ENCODE measurements at places on chromosomes 16 and 17. TPM values are rescaled to one million over a fixed set of nuclear protein-coding genes. Genes with fewer than 3 reads are reported as not detected.
A peak's percentile ranks its signal among the peaks of the same experiment; 100 is the strongest.

DNA sequence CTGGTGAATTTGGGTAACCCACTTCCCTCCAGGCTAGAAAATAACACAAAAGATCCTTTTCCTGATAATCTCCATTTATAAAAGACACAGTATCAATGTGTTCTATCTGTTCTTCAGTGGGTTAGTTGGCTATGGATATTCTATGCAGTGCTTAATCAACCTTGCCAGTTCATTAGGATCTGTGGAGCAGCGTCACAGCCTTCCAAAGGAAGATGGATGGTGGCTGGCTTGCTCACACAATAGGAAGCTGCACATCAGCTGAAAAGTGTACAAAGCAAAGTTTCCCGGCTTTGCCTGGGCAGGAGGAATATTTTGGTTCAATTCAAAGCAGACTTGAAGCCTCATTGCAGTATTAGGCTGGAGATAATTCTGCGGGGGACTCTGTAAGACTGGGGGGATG is 70.3 kb upstream of the CA10 start:
- H3K27ac ChIP-seq, result no peak overlapping the region
- H3K27me3 ChIP-seq, result no peaks in the 10 kb centered on the region
- no peak for DNase-seq

DNA sequence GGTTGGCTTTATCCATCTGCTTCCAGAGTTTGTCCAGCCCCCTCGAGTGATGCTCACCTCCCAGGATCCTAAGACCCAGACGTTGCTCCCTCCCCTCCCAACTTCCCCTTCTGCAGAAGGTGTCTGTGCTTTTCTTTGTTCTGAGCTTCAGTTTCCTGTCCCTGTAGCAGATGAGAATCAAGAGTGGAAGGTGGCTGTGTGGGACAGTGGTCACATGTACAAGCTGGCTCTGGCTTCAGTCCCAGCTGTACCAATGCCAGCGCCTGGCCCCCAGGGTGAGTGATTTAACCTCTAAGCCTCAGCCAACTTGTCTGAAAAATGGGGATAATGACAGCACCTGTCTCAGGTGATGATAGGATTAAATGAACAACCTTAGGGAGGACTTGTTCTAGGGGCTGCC is 7.7 kb downstream of the PRR15L start:
- peak overlapping the region; percentile 74 for H3K27ac ChIP-seq
- peaks cover 32% of the 10 kb centered on the region for H3K4me1 ChIP-seq
- H3K27me3 ChIP-seq, result no peaks in the 10 kb centered on the region

DNA sequence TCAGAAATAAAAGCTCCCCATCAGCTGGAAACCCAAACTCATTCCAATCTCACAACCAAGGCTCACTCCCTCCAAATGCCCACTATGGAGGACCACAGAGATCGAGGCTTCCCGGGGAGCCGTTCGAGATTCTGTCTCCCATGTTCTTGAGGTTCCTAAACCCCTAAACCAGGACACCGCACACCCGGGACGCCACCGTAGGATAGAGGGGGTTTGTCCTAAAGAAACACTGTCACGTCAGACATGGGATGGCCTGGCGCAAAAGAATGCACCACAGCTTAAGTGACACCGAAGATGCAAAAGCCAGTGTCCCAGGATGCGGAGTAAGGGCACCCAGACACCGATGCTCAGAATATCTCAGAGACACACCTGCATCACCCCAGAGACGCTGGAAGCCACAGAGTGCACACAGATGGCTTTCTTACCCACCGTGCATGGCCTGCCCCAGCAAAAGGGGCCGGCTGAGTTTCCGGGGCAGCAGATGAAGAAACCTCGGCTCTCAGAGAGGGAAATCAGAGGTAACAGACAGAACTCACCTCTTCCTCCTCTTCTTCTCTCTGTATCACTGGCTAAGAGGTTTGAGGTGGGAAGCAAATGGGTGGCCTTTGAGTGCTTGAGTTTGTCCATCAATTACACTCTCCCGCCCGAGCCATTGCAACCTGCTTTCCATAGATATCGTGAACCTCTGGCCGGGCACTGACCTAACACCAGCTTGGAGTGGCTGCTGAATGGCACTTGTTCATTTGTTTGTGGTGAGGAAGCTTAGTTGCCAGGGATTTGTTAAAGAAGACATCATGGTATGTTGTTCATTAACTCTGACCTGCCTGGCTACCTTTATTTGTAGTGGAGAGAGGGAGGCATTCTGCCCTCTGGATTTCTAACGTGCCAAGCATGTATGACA is 65.1 kb upstream of the TNRC6C start:
- no peaks in the 10 kb centered on the region for H3K36me3 ChIP-seq
- H3K4me3 ChIP-seq, result no peak overlapping the region
- no peak overlapping the region for H3K27ac ChIP-seq

GRCh38 chr17:17440938-17441675 is 35.7 kb upstream of the MED9 start:
- no peaks in the 10 kb centered on the region for H3K36me3 ChIP-seq
- peaks cover 31% of the 10 kb centered on the region for H3K4me1 ChIP-seq
- peaks cover 15% of the 10 kb centered on the region for H3K27me3 ChIP-seq
- H3K4me3 ChIP-seq, result no peak overlapping the region
- no peak overlapping the region for H3K27ac ChIP-seq

DNA sequence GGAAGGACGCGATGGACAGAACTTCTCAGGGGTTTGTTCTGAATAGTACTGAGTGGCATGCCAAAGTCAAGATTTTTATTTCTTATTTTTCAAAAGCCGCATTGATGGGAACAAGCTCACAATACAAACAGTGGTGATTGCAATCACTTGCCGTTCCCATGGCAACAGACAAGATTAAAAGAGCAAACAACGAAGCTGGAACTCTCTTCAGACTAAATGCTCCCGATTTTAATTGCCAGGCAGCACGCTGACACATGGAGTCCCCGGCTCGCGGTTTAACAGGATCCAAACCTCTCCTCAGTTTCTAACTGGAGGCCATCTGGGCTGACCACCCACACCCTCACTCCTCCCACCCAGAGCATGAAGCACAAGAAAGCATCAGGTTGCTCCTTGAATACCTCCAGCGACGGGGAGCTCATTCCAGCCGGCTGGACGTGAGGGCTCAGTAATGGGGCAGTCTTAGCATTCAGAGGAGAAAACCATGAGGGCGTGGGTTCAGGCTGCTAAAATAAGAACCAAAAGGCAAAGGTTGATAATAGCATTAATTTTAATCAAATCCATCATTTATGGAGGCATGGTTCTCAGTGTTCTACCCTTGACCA is 41.5 kb downstream of the AIPL1 start:
- no peaks in the 10 kb centered on the region for H3K36me3 ChIP-seq
- H3K4me1 ChIP-seq, result peaks cover 6% of the 10 kb centered on the region
- H3K27me3 ChIP-seq, result peaks cover 91% of the 10 kb centered on the region

DNA sequence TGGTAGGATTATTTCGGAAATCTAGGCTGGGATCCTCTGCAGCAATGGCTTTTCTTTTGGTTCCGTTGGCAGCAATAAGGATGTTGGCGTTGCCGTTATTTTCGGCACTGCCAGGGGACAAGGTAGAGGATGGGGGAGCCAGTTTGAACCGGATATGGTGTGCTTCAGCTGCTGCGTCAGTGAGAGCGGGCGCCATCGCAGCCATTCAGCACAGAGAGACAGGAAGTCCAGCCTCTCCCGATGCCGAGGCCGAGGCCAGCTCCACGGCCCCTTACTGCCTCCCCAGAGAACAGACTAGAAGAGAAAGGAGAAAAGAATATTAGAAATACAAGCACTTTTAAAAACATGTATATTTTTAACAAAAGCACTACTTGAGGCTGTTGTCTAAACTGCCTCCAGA is 21.3 kb downstream of the KANSL1 start:
- H3K27me3 ChIP-seq, result no peaks in the 10 kb centered on the region
- peaks cover 38% of the 10 kb centered on the region for H3K36me3 ChIP-seq
- DNase-seq, result no peak
- peaks cover 11% of the 10 kb centered on the region for H3K4me1 ChIP-seq
- no peak overlapping the region for H3K4me3 ChIP-seq
- no peak overlapping the region for H3K27ac ChIP-seq

DNA sequence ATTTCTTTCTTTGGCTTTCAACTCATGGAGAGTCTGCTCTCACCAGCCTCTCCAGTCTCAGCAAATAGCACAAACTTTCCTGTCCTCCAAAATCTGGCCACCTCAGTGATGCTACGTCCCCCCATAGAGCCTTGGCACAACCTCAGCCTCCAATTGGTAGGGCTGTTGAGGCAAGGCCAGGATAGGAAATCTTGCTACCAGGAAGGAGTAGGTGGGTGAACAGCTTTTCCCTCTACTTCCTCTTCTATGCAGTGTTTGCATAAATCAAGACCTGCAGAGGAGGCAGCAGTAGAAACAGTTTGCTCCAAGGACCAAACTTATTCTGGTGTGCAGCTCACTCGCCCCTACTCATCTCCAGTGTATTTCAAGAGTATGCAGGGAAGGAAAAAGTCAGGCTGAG is 701 bp upstream of the DPEP2 start:
- no peaks in the 10 kb centered on the region for H3K27me3 ChIP-seq
- peaks cover 4% of the 10 kb centered on the region for H3K4me1 ChIP-seq
- H3K27ac ChIP-seq, result no peak overlapping the region
- no peaks in the 10 kb centered on the region for H3K36me3 ChIP-seq
- no peak for DNase-seq

- no peaks in the 10 kb centered on the region for H3K36me3 ChIP-seq
- H3K27ac ChIP-seq, result no peak overlapping the region
- no peak overlapping the region for H3K4me3 ChIP-seq
- no peak for DNase-seq
- H3K4me1 ChIP-seq, result no peaks in the 10 kb centered on the region
Observed at GRCh38 chr17:74245871-74246270, 28.2 kb upstream of the DNAI2 start.

ABCC6 gene
- total RNA-seq, result 1.7 TPM
